ENCODE measurements at places on chromosomes 2 and 18. TPM values are rescaled to one million over a fixed set of nuclear protein-coding genes. Genes with fewer than 3 reads are reported as not detected.

LRATD1 gene
- total RNA-seq = not detected

SLC25A12 gene
- total RNA-seq = 22.2 TPM

GRCh38 chr2:95318431-95319220 is 21.5 kb downstream of the KCNIP3 start:
- no peaks in the 10 kb centered on the region for H3K4me1 ChIP-seq
- no peak for DNase-seq
- no peaks in the 10 kb centered on the region for H3K36me3 ChIP-seq
- H3K27me3 ChIP-seq = no peaks in the 10 kb centered on the region
- no peak overlapping the region for H3K4me3 ChIP-seq
- H3K27ac ChIP-seq = no peak overlapping the region

DNA sequence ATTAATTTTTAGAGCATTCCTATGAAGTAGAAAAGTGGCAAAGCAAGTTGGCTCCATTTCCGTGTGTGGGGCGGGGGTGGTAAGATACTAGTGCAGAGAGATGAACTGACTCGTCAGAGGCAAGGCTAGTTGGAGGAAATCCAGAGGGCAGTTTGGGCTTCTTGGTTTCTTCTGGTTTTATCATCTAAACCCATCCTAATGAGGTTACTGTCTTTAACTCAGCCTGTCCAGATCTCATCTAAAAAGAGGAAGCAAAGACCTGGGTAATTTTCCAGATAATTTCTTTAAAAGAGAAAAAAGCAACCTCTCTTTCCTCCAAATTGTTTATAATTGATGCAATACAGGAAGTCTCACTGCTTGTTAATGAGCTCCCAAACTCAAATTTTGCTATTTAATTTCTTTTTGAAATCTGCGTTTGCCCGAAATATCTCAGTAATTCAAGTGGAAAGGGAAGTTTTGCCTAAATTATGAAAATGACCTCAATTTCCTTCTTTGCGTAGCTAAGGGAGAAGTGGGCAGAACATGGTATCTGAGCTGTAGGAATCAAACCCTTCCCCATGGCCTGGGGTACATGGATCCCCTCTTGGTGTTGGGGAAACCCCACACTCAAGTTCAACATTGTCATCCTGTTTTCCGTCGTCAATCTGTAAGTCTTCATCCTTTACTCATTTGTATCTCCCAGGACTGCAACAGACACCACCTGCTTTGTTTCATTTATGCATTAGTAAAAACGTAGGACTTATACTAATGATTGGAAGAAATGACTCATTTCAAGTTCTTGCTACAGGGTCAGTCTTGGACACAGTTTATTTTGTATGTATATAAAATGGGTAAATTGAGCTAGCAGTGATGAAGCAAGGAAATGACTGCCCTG is 89.1 kb upstream of the KLF7 start:
- H3K27ac ChIP-seq = no peak overlapping the region
- H3K4me1 ChIP-seq = peaks cover 11% of the 10 kb centered on the region
- no peaks in the 10 kb centered on the region for H3K36me3 ChIP-seq
- H3K27me3 ChIP-seq = peaks cover 12% of the 10 kb centered on the region
- no peak overlapping the region for H3K4me3 ChIP-seq

- no peak overlapping the region for H3K27ac ChIP-seq
- peaks cover 27% of the 10 kb centered on the region for H3K4me1 ChIP-seq
- no peak overlapping the region for H3K4me3 ChIP-seq
- DNase-seq = no peak
- no peaks in the 10 kb centered on the region for H3K27me3 ChIP-seq
- H3K36me3 ChIP-seq = no peaks in the 10 kb centered on the region
Observed at GRCh38 chr2:98775146-98775986, 44.4 kb upstream of the MGAT4A start.

GRCh38 chr18:56999823-57000222 is 147.1 kb upstream of the BOD1L2 start:
- H3K36me3 ChIP-seq = peaks cover 3% of the 10 kb centered on the region
- no peak overlapping the region for H3K27ac ChIP-seq
- no peak overlapping the region for H3K4me3 ChIP-seq
- H3K4me1 ChIP-seq = peaks cover 15% of the 10 kb centered on the region
- no peaks in the 10 kb centered on the region for H3K27me3 ChIP-seq
- no peak for DNase-seq

- H3K4me1 ChIP-seq = no peaks in the 10 kb centered on the region
- no peak for DNase-seq
- no peaks in the 10 kb centered on the region for H3K36me3 ChIP-seq
- H3K27me3 ChIP-seq = peaks cover 2% of the 10 kb centered on the region
Observed at GRCh38 chr2:178257127-178257526, 62.8 kb downstream of the OSBPL6 start.

All from activated B cell treated with CpG ODN at 0.5 μM for 24 hours (primary cell).